ENCODE measurements at places on chromosomes 4 and X.
A peak's percentile ranks its signal among the peaks of the same experiment; 100 is the strongest.

DNA sequence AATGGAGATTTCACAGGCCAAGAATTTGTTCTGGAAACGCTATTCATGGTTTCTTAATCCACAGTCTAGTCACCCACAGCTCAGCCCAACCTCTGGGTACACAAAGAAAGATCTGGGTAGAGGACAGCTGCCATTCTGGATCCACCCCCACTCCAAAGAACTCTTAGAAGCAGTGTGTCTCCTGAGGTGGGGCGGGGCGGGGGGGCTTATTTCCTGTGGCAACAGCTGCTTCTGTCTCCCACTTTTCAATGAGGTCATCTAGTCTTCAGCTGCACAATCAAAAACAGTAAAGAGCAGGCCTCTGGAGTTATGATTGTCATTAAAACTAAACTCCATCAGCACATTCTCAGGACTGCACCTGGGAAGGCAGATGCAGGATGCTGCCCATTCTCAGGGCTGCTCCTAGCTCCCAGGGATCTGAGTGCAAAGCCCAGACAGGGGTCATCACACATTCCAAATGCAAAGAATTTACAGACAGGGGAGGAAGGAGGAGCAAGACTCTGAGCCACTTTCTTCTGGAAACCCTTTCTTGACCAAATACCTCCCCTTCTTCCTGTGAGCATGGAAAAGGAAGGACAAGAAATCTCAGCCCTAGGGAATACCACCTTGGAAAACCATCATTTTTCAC is 207.3 kb downstream of the HS6ST2 start:
- DNase-seq = no peak

DNA sequence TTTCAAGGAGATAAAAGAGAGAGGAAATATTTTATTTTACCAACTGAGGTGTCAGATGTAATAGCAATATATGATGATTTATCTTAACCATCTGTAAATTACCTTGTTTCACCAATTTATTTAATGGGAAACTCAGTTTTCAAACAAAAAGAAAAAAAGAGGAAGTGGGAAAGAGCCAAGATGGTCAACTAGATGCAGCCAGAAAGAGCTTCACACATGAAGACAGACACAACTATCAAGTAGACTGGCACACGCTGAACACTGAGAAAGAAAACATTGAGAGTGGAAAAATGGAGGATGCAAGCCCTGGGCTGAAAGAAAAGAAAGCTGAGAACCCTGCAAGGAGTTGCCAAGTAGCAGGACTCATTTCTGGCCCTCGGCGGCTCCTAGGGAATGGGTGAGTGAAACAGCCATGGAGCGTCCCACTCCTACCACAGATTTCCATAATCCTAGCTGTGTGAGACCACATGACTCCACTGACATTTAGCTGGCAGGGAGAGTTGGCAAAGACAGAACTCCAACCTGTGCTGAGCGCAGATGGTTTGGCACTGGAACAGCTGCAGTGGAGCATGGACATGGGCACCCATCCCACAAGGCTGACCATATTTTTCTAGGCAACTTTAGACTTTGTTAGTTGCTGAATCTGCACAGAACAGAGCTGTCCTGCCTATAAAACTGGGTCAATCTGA is 409.3 kb downstream of the FAM47B start:
- DNase-seq = no peak

DNA sequence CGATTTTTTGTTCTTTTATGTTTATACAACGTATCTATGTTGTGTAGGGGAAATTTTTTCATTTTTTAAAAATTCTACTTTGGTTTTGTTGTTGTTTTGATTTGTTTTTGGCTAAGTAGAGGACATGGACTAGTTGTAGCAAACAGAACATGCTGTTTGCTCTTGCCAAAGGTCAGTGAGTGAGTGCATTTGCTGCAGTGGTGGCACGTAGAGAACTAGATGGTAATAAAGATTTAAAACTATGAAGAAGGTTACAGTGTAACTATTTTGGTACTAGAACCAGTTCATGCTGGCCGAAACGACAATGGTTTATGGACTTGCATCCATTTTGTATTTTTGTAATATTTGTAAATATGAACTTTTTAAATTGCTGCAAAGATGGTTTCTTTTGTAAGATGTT is 1.9 kb upstream of the SCML1 start:
- DNase-seq = no peak

DNA sequence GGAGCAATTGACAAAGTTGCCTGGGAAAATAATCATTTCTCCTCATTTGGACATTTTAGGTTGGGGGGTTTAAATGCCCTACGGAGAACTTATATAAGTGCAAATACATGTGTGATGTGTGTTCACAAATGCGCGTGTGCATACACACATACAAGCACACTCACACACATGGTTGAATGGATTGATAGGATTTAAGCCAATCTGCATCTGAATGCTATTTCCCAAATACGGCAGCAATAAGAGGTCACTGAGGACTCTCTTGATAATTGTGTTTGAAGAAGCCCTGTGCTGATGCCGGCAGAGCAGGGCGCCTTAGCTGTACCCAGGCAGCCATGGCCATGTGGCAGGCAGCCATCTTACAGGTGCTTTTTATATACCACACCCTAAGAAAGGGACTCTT is 165.3 kb upstream of the LEF1 start:
- DNase-seq = no peak

- no peak for DNase-seq
Observed at GRCh38 chr4:172652369-172652768, 516.2 kb upstream of the GALNT7 start.

DNA sequence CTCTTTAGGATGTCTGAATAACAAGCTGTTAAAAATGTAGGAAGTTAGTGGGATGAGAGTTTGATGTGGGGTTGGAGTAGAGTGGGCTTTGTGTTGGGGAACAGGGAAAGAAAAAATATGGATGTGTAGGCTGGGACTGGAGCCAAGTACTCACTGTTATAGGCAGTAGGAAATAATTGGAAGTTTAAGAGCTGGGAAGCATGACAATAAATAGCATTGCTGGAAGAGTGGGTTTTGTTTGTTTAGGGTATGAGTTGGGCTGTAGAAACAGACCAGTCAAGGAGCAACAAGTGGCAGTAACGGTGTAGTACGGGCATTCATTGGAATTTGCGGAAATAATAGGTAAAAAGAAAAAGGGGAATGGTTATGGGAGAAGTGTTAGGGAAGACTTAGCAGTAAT is 81.6 kb downstream of the KDM6A start:
- DNase-seq = no peak

DNA sequence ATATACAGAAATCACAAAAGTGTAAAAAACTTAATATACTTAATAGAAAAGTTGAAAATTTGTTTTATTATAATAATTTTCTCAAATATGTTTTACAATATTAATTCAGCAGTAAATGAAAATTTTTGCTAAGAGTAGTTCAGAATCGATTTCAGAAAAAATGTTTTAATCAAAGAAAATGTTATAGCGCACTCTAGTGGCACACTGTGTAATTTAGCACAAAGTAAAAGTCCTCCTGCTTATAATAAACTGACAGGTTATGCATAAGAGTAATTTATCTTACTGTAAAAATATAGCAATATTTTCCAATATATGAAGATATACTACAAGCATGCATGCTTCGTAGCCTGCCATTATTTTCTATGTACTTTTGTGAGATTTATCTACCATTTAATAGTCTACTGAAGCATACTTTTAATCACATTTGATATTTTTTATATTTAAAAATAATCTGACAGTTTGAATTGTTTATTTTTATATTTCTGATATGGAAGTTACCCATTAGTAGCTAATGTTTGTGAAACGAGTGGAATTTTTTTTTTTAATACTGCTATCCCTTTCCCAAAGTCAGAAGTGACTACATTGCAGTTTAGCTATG is 217.9 kb upstream of the KLHL4 start:
- peak; percentile 48 for DNase-seq

DNA sequence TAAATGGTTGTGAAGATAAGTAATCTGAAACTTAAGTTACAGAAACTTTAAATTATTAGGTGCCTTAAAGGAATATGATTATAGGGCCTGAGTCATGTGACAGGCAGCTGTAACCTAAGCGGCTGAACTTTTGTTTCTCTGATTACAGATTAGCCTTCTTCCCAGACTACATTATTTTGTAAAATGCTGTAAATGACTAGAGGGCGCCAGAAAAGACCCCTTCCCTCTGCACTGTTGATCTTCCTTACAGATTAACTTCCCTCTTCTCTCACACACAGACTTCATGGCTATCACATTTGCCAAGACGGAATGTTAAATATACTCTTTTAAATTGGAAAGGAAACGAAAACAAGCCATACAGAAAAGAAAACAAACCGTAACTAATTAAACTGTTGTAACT is 96.6 kb downstream of the EVC2 start:
- no peak for DNase-seq

GRCh38 chr4:84907145-84907544 is 59.3 kb downstream of the WDFY3 start:
- no peak for DNase-seq

DNA sequence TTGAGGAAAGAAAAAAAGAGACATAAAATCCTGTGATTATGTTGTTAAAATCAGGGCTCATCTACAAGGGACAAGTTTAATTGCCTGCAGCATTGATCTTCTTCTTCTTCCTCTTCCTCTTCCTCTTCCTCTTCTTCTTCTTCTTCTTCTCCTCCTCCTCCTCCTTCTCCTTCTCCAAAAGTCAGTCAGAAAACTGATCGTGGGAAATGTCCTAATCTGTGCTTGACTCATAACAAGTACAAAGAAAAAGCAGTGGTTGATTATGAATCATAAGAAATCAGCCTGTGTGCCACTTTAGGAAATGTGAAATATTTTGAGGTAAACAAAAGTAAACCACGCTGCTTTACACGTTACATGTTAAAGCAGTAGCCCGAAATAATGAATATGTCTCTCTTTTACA is 2.7 kb upstream of the ATP10D start:
- DNase-seq = peak; percentile 59

GRCh38 chr4:172898715-172899114 is 269.9 kb upstream of the GALNT7 start:
- no peak for DNase-seq

DNA sequence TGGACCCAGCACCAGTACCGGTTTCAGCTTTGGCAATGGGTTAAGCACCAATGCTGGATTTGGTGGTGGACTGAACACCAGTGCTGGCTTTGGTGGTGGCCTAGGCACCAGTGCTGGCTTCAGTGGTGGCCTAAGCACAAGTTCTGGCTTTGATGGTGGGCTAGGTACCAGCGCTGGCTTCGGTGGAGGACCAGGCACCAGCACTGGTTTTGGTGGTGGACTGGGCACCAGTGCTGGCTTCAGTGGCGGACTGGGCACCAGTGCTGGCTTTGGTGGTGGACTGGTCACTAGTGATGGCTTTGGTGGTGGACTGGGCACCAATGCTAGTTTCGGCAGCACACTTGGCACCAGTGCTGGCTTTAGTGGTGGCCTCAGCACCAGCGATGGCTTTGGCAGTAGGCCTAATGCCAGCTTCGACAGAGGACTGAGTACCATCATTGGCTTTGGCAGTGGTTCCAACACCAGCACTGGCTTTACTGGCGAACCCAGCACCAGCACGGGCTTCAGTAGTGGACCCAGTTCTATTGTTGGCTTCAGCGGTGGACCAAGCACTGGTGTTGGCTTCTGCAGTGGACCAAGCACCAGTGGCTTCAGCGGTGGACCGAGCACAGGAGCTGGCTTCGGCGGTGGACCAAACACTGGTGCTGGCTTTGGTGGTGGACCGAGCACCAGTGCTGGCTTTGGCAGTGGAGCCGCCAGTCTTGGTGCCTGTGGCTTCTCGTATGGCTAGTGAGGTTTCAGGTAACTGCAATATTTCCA is 9.8 kb downstream of the TRO start:
- no peak for DNase-seq

- DNase-seq = no peak
Observed at GRCh38 chr4:54572152-54572542, 85.6 kb upstream of the KIT start.

- no peak for DNase-seq
Observed at GRCh38 chr4:130309221-130309620, 1213.3 kb downstream of the C4orf33 start.

DNA sequence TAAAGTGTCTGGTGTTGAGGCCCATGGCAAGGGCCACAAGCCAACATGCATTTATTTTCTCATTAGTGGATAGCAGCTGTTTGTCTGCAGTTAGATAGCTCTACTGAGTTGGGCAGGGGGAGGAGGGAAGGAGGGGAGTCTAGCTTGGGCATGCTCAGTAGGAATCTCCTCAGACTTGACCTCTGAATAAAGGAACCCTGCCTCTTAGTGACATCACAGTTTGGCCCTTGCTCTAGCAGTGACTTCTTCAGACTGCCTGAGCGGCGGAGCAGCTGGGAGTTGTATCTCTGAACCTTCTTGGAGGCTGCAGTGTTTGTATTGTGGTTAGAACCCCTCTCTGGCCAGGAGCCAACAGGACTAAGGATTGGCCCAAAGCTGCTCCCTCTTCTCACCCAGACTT is 57.4 kb downstream of the BCORL1 start:
- no peak for DNase-seq

- DNase-seq = no peak
Observed at GRCh38 chr4:82124932-82125786, 248.6 kb downstream of the HNRNPD start.

DNA sequence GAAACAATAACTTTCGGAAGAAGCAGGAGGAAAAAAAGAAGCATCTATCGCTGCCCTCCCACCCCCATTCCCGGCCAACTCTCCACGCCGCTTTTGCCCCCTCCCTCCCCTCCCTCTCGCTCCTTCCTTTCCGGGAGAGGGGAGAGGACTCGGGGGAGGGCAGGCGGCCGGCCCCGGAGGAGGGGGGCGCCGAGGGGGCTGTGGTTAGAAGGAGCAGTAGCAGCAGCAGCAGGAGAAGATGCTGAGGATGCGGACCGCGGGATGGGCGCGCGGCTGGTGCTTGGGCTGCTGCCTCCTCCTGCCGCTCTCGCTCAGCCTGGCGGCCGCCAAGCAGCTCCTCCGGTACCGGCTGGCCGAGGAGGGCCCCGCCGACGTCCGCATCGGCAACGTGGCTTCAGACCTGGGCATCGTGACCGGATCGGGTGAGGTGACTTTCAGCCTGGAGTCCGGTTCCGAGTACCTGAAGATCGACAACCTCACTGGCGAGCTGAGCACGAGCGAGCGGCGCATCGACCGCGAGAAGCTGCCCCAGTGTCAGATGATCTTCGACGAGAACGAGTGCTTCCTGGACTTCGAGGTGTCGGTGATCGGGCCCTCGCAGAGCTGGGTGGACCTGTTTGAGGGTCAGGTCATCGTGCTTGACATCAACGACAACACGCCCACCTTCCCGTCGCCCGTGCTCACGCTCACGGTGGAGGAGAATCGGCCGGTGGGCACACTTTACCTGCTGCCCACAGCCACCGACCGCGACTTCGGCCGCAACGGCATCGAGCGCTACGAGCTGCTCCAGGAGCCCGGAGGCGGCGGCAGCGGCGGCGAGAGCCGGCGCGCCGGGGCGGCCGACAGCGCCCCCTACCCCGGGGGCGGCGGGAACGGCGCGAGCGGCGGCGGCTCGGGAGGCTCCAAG is 1.3 kb downstream of the PCDH7 start:
- DNase-seq = no peak

GRCh38 chr4:115575851-115576250 is 462.4 kb upstream of the NDST4 start:
- DNase-seq = no peak

- no peak for DNase-seq
Observed at GRCh38 chrX:65610040-65610439, 57.4 kb upstream of the MSN start.

DNA sequence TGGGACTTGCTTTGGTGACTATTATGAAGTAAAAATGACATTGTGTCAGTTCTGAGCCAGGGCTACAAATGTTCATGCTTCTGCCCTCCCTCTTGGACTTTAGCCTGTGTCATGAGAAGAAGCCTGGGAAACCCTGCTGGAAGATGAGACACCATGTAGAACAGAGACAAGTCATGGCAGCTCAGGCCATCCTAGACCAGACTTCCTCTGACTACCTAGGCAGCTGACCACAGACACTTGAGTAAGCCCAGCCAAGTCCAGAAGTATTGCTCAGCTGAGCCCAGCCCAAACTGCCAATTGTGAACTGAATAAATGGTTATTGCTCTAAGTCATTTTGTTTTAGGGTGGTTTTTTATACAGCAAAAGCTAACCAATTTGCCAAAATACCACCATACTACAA is 467.6 kb upstream of the CNKSR2 start:
- peak; percentile 22 for DNase-seq
